ENCODE measurements at places on chromosomes 1 and 21.

DNA sequence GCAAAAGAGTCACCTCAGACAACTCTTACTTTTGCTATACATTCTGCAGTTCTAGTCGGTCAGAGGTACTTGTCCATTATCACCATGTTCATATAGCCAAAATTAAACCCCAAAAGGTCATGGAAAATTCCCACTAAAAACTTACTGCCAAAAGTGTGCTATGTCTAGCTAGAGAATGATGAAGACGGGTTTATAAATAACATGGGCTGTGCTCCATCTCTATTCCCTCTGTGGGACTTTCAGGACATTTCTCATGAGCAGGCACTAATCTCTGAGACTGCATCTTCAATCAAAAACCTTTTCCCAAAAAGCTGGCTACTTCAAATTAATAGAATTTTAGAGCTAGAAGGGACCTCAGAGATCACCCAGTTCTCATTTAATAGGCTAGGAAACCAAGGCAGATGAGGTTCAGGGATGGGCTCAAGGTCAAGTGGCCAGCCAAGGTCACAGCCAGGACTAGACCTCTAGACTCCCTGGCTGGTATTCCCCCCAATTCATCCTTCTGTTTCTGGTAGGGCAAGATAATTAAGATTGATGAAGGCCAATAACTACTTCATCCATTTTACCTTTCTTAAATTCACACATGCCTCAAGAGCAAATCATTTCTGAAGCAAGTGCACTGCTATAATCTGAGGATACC lies 21.0 kb upstream of the MOB3C start:
- no peak for DNase-seq

DNA sequence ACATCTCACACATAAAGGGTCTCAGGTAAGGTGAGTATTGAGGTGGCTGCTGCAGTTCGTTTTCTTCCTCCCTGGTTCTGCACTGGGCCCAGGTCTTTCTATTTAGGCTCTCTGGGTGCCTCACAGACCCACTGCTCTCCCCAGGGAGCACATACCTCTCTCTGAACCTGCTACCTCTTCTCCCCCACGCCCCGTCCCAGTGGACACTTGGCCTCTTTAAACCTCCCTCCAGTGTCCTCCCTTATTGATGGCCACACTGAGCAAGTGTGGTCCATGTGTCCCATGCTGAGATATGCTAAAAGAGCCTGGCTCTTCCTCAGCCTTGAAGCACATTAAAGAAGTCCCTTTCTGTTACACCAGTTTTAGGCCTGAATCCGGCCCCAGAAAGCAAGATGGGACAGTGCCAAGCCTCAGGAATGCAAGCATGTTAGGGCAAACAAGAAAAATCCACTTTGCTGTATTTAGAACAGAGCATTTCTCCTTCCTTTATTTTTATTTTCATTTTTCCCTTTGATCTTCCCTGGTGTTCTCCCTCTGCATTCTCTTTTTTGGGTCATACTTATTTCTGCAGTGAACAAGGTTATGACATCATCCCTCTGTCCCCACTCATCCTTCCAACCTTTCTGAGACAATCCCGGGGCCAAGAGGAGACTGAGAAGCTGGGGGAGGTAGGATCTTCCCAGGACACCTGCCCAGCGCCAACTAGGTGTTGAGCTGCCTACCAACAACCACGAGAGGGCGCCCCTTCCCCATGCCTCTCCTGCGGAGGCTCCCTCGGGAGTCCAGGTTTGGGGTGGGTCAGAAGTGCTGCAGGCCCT lies 5.0 kb upstream of the CHI3L2 start:
- DNase-seq, result no peak

- no peak for DNase-seq
Observed at GRCh38 chr1:203629016-203629506, 2.4 kb downstream of the ATP2B4 start.

- DNase-seq, result no peak
Observed at GRCh38 chr1:36787312-36787913, 246.9 kb downstream of the GRIK3 start.

- DNase-seq, result peak; percentile 30
Observed at GRCh38 chr1:87134061-87134460, 194.6 kb upstream of the LMO4 start.

DNA sequence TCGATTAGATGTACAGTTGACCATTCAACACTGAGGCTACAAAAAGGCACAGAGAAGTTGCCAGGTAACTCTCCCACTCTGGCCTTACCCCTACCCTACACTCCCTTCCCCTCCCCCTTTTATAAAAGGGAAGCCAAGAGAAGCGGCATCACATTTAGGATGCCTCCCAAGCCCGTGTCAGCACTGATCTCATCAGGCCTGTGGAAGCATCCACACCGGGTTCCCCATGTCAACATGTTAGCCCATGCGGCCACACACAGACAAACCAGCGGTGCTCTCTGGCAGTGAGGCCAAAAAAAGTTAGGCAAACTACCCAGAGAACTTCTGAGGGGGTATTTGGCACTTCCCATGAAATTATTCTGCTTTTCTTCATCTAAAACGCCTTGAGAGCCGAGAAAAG lies 29.9 kb downstream of the BCAR3 start:
- no peak for DNase-seq

DNA sequence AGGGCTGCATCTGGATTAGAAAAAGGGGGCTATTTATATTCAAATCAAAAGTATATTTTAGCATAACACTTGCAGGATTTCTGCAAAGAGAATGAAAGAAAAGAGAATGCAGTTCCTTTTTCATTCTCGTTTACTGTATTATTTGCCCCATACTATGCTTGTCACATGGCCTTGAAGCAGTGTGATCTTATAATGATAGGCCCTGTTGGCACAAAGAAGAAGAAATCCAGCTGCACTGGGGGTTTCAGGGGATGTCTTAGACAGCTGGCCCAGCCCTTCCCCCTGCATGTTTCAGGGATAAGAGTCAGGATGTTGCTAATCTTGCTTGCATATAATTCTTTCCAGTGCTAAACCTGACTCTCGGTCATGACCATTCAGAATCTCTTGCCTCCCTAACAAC lies 369.5 kb downstream of the SEC16B start:
- DNase-seq, result no peak

DNA sequence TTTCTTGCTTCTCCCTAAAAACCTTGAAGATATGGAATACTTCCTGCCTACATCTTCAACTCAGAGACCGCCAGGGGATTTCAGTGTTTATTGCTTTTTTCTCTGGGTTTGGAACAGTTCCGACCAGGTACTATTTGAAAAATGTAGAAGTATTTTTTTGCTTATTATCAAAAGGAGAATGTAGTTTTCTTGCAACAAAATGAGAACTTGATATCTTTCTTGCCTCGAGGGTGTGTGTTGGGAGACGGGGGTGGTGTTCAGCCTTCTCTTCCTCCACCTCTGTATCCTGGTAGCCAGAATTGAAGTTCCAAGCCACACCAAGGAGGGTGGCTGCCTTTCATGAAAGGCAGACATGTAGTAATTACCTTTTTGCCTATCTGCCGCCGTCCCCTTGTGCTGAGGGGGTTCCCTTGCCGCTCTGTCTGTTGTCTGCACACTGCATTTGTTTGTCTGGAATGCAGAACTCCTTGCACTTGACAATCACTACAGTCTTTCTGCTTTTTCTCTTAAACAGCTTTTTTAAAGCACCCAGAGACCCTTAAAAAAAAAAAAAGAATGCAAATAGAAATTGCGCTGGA lies 212.1 kb downstream of the PBX1 start:
- peak; percentile 59 for DNase-seq

- DNase-seq, result no peak
Observed at GRCh38 chr21:36803051-36803645, 104.2 kb downstream of the SIM2 start.

- DNase-seq, result no peak
Observed at GRCh38 chr1:116325922-116326321, 47.1 kb upstream of the ATP1A1 start.

- DNase-seq, result no peak
Observed at GRCh38 chr1:91427741-91428140, 23.1 kb upstream of the HFM1 start.

DNA sequence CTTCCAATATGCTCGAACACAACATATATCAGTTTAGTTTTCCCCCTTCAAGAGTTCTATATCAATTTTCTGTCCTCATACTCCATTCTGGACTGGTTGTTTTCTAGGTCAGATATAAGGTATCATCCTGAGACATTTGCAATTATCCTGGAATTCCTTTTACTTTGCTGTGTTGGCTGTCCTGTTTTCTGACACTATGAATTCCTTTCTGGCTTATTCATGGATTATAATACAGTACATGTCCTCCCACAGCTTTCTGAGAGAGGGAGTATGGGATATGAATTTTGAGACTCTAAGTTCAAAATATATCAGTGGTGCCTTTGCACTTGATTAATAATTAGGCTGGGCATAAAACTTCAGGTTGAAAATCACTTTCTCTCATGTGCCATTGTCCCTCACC lies 11.9 kb downstream of the PHTF1 start:
- DNase-seq, result peak; percentile 49

DNA sequence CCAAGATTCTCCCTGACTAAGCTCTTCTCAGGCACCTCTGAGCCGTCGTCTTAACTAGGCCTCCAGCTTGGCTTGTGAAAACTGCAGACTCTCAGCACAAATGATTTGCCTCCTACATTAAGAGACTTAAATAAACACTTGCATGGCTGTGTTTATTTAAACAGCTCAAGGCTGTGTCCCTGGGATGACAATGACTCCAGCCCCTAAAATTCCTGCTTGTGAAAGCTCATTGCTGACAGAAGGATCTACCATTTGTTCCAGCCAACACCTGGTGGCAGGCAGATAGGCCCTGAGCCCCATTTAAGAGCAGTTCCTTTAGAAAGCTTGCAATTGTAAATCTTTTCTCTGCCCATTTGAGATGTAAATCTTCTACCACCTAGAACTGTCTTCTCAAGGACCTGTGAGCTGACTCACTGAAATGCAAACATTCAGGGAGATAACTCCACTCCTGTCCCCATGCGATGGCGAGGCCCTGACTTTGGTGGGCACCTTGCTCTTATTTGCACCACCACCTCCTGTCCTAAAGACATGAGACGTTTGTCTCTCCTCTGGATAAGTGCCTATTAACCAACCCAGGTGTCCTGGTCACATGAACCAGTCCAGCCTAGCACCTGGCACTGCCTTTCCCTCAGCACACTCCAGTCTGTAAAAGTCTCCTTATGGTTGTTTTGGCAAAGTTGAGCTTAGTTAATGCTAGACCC lies 15.1 kb upstream of the PCP4 start:
- DNase-seq, result no peak

DNA sequence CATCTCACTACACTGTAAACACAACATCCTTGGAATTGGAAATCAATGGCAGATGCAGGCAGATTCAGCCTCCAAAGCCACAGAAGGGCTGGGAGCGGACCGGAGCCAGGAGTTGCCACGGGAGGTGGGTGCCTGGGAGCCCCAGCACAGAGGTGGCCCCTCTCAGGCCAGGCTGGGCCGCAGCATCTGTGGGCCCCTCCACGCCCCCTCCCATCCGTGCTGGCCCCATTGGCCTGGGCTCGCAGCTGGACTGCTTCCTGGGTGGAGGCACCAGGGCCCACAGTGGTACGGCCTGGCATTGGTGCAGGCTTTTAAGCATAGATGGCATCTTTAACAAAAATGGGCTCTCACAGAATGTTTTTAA lies 64.2 kb downstream of the SLX9 start:
- no peak for DNase-seq

DNA sequence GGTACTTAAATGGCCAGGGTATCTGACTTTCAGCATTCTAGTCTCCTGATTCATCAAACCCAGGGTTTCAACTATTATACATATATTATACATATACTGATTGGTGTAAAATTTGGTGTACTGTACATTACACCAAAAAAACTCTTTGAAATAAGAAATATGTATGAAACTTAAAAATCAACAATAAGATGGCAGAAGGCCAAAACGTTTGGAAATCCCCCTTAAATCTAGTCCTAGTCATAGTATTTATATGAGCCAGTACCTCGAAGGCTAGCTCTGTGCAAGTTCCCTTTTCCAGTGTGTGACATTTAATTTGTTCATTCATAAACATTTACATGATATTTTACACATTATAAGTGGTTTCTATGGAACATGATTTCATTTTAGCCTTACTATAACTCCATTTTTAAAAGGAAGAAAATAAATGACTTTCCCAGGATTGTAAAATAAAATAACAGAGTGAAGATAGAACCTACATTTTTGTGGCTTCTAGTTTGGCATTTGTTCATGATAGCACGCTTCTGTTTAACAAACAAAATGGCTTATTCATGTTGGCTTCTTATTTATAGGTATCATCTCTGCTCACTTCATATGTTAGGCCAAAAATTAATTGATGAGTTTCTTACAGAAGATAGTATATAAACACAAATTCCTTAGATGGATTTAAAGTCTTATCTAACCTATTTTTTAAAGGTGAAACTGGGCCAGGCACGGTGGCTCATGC lies 18.8 kb upstream of the ZNF281 start:
- DNase-seq, result peak; percentile 53

DNA sequence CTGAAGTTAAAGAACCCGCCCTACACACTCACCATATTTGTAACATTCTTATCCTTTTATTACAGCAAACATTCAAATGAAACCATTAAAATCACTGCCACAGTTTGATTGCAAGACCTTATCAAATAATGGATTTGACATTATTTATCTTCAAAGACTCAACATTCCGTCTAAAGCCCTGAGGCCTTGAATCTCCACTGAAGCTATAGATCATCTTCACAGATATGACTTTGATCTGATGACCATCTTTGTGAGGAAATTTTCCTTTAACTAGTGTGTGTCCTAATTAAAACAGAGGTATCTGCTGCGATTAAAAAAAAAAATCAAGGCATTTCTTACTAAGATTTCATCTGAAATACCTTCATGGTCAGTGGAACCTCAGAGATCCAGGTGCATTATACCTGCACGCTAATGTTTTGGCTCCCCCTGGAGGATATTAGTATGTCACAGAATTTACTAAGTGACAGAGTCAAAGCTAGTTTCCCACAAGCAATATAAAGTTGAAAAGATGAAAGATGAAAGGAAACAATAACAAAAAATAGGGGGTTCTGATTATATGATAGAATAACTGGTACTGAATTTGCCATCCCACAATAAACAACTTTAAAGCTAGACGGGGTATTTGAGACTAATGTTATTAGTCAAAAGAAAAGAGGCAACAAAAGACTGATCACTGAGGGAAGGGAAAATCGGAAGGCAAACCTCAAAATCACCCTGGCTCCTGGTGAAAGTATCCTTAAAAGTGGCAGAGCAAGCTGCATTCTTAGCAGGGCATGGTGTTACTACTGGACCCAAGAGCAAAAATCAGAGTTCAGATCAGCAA lies 923.4 kb downstream of the NCAM2 start:
- peak; percentile 10 for DNase-seq

- DNase-seq, result no peak
Observed at GRCh38 chr1:223711173-223711572, 1.2 kb upstream of the CAPN2 start.

- DNase-seq, result no peak
Observed at GRCh38 chr1:201561195-201561564, 22.3 kb downstream of the NAV1 start.

DNA sequence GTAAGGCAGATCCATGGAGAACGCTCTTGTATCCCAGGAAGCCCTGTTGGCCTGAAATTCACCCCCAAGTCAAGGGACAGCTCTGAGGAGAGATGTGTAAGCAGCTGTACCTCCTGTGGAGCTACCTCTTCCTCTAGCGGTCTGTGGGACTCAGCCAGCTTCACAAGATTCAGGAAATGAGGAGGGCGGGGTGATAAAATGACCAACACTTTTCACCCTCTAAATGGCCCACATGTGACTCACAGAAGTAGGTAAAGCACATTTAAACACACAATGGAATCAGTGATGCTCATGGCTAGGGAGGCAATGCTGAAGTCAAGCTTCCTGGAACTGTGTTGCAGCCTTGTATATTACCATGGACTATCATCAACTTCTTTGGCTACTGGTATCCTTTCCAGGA lies at the start of gene SH2D1B:
Gene SH2D1B (minus strand): TSS at position 135 of the 400 bp plus-strand sequence. CDS start 120 bp downstream, at position 15.
- DNase-seq, result peak; percentile 33

All from astrocyte (in vitro differentiated cells and primary cell).